ENCODE measurements at places on chromosomes 6 and 20.
A peak's percentile ranks its signal among the peaks of the same experiment; 100 is the strongest.

GRCh38 chr20:15613530-15613929 lies 959.7 kb downstream of the KIF16B start:
- DNase-seq: no peak

DNA sequence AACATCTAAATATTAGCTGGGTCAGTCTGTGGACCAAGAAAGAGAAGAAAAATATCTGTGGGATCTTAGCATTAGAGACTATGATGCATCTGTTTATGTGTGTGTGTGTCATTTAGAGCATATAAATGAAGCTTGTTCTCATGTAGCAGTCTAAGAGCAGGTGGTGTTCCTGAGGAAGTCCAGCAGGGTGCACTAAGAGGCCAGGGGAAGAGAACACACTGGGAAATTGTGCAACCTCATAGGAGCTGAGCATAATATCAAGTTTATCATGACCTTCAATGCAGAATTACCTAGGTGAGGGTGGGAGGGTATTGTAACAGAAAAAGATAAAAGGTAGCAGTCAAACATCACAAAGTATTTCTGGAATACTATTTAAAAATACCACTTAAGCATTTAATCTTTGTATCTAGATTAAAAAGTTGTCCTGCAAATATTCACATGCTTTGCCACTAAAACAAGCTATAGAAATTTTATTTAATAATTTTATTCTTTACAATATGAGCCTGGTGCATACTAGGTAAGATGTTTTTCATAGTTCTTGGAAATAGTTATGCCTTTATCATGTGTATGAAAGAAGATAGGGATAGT lies 80.5 kb downstream of the SMPDL3A start:
- peak; percentile 63 for DNase-seq

- DNase-seq: no peak
Observed at GRCh38 chr6:147007441-147007840, 196.8 kb upstream of the STXBP5 start.

- DNase-seq: peak; percentile 68
Observed at GRCh38 chr6:46410334-46410953, 80.8 kb downstream of the RCAN2 start.

- DNase-seq: no peak
Observed at GRCh38 chr6:148915810-148916209, 169.0 kb downstream of the UST start.

DNA sequence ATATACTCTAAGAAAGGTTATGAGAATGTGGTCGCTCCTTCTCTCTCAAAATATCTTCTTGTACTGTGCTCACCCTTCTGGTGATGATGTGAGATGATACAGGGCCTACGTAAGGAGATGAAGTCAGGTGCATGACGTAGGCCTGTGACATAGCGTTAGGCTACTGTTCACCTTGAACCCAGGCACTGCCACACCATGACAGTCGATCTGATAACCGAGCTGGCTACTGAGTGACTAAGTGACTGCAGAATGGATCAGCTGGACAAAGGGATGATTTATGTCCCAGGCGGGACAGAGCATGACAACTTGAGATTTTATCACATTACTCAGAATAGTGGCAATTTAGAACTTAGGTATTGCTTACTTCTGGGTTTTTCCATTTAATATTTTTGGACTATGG lies 11.2 kb downstream of the SLC24A3 start:
- DNase-seq: no peak

DNA sequence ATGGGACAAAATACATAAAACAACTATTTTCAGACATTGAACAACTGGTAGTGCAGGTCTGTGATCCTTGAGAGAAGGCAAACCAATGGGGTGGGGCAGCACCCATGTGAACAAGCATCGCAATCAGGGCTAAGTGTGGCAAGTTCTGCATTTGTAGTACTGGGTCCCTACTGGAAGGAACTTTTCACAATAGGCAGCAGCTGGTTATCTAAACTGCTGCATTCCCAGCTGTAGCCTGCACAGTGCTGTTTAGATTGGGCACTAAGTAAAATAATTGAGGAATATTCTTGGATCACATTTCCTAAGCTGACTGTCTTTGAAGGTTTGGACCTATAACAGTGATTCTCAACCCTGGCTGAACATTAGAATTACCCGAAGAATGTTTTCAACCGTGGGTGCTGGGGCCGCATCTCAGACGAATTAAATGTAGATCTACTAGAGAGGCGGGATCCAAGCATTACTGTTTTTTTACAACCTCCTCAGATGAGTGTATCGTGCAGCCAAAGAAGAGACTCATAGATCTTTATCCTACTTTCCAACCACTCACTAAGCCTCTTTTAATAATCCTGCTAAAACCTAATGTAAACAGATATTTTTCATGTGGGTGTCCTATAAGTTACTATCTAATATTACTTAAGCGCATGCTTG lies 12.4 kb upstream of the MAP3K4 start:
- peak; percentile 61 for DNase-seq

DNA sequence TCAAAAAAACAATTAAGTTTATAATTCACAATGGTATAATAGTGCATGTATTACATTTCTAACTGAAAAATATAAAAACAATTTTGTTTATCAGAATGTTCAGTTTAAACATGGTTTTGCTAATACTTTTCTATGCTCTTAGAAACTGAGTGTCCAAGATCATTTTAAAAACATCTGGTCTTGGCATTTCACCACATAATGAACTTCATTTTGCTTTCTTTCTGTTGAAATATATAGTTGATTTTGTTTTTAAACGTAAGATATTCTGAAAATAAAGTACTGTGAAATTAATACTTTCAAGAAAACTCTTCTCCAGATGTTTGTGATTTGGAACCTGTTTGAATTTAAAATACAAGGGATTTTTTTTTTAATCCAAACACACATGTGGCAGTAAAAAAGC lies 264.4 kb downstream of the COL12A1 start:
- DNase-seq: no peak

- peak; percentile 57 for DNase-seq
Observed at GRCh38 chr20:59748619-59749191, 144.4 kb downstream of the PHACTR3 start.

GRCh38 chr6:57435475-57436160 lies 118.2 kb downstream of the PRIM2 start:
- DNase-seq: no peak

DNA sequence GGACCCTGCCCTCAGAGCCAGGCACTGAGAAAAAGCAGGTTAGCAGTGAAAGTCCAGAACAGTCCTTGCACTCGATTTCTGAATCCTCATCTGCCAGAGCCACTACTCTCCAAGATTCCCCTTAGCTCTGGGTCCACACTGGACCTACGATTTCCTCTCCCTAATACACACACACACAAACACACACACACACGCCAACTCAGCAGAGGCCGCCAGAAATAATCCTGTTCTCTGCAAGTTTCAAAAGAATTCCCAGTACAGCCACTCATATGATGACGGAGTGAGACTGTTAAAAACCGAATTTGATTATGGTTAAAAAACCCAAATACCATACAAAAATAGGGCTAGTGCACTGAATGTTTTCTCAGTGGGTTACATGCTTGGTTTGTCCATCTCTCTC lies 90.8 kb downstream of the GMPR start:
- DNase-seq: no peak

DNA sequence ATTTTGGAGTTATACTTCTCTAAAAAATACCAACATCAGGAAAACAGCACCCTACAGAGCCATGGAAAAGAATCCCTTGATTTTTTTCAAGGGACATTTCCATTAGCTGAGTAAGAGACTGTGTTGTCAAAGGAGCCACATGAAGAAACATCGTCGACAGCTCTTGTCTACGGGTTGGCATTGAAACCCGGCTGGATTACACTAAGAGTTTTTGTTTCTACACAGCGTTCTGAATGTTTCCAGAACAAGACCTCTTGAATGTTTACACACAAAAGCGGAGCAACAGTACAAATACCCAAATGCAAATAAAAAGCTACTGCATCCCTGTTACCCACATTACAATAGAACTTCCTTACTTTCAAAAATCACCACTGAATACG lies 2.4 kb upstream of the MYLK4 start:
- no peak for DNase-seq

GRCh38 chr6:152093711-152094110 lies 286.2 kb downstream of the ESR1 start:
- DNase-seq: no peak

- DNase-seq: no peak
Observed at GRCh38 chr6:130827247-130828149, at the start of gene SMLR1. Gene SMLR1, plus strand, starts transcription at chr6:130827406. Its CDS starts 8 bp downstream, at chr6:130827414.

- DNase-seq: peak; percentile 88
Observed at GRCh38 chr6:17584241-17584803, 15.8 kb upstream of the FAM8A1 start.

GRCh38 chr20:12833861-12834260 lies 174.9 kb upstream of the SPTLC3 start:
- DNase-seq: no peak

GRCh38 chr20:37789408-37789807 lies 95.6 kb downstream of the CTNNBL1 start:
- DNase-seq: no peak

- DNase-seq: peak; percentile 90
Observed at GRCh38 chr20:2114990-2115681, 13.5 kb downstream of the STK35 start.

GRCh38 chr6:139932671-139933070 lies 558.2 kb upstream of the CITED2 start:
- no peak for DNase-seq

GRCh38 chr6:80234401-80234800 lies 127.9 kb downstream of the BCKDHB start:
- DNase-seq: no peak

DNA sequence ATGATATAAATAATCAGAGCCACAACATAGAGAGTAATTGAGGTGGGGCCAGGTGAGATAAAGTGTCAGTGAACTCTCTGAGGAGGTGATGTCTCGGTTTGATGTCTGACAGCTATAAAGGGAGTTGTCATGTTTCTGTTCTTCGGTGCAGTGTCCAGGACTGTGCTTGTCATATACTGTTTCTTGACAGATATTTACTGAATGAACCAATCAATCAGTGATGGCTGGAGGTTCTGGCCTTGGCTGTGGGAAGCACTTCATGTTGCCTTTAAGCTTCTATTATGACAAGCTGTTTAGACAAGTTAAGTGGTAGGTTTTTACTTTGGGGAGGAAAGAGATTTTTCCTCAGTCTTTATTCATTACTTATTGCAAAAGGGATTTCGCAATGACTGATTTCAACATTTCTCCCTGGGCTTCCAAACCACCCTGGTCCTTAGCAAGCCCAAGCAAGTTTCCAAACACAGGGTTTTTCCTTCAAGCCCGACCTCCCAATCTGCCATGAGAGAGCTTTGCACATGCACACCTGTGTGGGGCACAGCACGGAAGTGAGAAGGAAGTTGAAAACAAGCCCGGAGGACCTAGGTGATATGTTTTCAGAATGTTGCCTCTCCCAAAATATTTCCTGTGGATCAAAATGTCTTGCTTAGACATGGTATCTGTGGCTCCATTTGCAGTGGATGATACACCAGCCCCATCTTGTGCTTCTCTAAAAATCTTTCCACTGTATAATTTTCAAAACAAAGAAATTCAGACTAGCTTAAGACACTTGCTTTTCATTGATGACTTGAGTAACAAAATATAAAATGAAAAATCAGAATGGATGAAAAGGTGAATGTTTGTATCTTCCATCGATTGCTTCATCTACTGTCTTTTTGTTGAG lies 567.3 kb upstream of the BTBD3 start:
- peak; percentile 86 for DNase-seq

- DNase-seq: peak; percentile 91
Observed at GRCh38 chr6:45698046-45698445, 317.6 kb downstream of the CLIC5 start.

GRCh38 chr20:49706630-49707091 lies 7.0 kb downstream of the B4GALT5 start:
- no peak for DNase-seq

- DNase-seq: no peak
Observed at GRCh38 chr20:15204234-15204633, 866.8 kb upstream of the FLRT3 start.

DNA sequence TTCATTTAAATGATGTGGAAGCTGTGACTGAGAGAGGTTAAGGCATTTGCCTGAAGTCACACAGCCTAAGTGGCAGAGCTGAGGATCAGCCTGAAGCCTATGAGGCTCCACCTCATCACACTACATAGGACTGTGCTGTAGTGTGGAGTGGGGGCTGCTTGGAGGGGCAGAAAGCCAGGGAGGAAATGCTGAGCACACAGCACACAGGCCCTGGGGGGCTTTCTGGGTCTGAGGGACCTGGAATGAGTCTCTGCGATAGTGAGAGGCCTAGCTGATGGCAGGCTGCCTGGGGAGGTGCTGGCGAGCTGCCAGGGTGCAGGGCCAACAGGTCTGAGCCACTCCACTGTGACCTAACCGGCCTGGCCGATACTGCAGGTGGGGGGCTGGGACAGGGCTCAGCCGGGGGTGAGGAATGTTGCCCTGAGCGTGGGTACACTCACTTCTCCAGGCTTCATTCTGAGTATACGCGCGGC lies 2.2 kb upstream of the ARHGAP40 start:
- peak; percentile 20 for DNase-seq

- DNase-seq: no peak
Observed at GRCh38 chr20:60752741-60753420, 499.2 kb upstream of the CDH4 start.

GRCh38 chr6:166351715-166352285 lies 9.5 kb upstream of the SFT2D1 start:
- no peak for DNase-seq

DNA sequence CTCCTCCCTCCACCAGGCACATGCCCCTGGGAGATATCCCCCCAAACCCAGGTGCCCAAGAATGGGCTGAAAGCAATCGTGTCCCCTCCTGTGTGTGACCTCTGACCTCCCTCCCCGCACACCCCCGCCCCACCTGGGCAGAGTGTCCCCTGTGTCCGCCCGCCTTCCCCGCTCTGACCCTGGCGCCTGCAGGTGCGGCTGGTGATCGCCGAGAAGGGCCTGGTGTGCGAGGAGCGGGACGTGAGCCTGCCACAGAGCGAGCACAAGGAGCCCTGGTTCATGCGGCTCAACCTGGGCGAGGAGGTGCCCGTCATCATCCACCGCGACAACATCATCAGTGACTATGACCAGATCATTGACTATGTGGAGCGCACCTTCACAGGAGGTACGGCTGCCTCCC lies 9.9 kb downstream of the GDAP1L1 start:
- no peak for DNase-seq

DNA sequence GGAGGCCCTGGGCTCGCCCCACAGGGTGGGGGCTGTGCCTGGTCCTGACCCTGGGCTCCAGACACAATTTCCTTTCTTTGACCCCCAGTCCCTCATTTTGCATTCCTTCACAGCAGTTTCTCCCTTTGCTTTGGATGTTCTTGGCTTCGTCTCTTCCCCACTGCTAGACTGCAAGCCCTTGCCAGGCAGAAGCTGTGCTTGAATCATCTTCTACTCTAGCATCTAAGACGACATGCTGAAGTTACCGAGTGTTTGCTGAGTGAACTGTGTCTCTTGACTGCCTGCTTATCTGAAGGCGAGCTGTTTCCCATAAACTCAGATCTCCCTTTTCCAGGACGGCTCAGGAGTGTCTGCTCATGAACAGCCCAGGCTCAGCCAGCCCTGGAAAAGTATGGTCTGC lies 14.3 kb upstream of the SYNDIG1 start:
- DNase-seq: no peak

Data from fibroblast of the aortic adventitia (primary cell).